RWPE2 (cell line): ENCODE measurements at places on chromosomes 5 and 9.

GRCh38 chr5:117473165-117473564 lies 898.5 kb upstream of the SEMA6A start:
- H3K27ac ChIP-seq = no peak overlapping the region
- no peaks in the 10 kb centered on the region for H3K4me1 ChIP-seq
- H3K36me3 ChIP-seq = no peaks in the 10 kb centered on the region
- no peaks in the 10 kb centered on the region for H3K27me3 ChIP-seq
- H3K4me3 ChIP-seq = no peak overlapping the region

DNA sequence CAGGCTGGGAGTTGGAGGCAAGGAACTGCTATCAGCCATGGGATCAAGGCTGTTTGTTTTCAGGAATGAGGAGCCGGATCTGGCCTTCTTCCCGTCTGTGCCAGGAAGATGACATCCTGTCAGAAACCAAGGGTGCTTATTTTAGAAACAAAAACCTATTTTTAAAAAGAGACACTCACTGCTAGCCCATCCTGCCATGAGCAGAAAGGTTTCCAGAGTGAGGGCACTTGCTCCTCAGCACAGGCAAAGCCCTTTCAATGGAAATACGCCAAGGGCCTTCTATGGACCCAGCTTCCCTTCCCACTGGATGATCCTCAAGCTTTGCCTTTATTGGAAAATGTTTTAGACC lies 132.6 kb upstream of the FSTL4 start:
- H3K4me3 ChIP-seq = no peak overlapping the region
- no peaks in the 10 kb centered on the region for H3K27me3 ChIP-seq
- no peak overlapping the region for H3K27ac ChIP-seq
- no peak for DNase-seq

DNA sequence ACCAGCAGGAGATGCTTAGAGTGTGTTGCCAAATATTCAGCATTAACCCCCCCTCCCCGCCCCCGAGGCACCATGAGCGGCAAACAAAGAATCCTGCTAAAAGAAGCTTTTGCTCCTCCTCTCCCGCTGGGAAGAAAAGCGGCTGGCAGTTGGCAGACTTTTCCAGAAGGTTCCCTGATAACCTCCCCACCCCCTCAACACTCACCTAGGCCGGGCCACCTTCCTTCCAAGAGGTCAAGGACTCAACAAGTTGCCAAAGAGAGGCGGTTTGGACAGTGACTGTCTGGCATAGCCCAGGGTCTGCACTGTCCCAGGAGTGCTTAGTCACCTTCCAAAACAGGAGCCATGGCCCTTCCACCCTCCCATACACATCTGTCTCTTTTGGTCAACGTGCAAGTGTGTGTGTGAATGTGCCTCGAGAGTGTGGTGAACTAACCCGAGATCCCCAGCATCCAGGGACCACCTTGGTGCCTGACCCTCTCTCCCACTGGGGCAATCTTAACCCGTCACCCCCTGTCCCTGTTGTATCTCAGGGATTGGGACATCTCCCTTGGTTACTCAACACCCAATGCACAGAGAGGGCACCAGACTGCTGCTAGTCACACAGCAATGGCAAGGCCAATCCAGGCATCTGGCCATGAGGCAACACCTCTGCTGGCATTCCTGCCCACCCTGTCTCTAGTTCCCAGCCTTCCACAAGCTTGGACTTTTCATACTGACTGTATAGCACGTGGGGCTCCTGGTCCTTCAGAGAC lies 18.9 kb downstream of the CAMK2A start:
- DNase-seq = no peak
- H3K4me1 ChIP-seq = no peaks in the 10 kb centered on the region
- no peaks in the 10 kb centered on the region for H3K36me3 ChIP-seq
- no peak overlapping the region for H3K27ac ChIP-seq
- H3K4me3 ChIP-seq = no peak overlapping the region

GRCh38 chr5:102590467-102590866 lies 91.7 kb upstream of the SLCO6A1 start:
- no peak overlapping the region for H3K27ac ChIP-seq
- H3K4me1 ChIP-seq = no peaks in the 10 kb centered on the region
- no peak overlapping the region for H3K4me3 ChIP-seq

DNA sequence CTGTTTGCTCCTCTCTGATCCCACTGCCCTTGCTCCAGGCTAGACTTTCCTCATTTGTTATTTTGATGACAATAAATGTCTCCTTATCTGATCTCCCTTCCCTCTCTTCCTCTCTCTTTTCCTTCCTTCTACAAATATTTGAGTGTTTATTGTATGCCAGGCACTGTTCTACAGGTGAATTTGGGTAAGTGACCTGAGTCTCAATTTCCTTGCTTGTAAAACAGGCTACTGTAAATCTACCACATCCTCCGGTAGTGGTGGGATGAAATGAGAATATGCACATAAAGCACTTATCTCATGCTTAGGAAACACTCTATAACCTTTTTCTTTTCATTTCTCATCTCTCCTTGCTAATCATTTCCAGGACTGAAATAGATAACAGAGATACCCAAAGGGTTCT lies 86.4 kb downstream of the HMHB1 start:
- no peaks in the 10 kb centered on the region for H3K4me1 ChIP-seq
- H3K27me3 ChIP-seq = no peaks in the 10 kb centered on the region
- H3K27ac ChIP-seq = no peak overlapping the region
- H3K36me3 ChIP-seq = no peaks in the 10 kb centered on the region
- no peak for DNase-seq
- H3K4me3 ChIP-seq = no peak overlapping the region

- H3K36me3 ChIP-seq = no peaks in the 10 kb centered on the region
- no peak overlapping the region for H3K4me3 ChIP-seq
- no peak overlapping the region for H3K27ac ChIP-seq
These were observed 83.7 kb upstream of the BARHL1 start for GRCh38 chr9:132498531-132499210.
